Spleen (tissue), 13 donors: ENCODE measurements at places on chromosomes 12 and 14.

DNA sequence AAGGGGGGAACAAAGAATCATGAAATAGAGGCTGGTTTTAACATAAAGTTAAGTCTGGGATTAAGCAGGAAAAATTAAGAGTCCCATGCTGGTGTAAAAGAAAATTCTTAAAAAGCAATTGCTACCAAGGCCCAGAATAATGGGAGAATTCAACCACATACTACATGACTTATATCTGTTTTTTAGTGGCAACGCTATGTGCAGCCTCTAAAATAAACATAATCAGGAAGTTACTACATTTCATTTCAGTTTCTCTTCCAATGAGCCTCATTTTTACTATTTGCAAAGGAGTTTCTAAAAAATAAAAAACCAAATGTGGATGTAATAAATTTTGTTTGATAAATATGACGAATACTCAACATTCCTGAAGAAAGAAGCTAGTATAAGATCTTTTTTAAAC is 58.1 kb downstream of the CPNE8 start:
- DNase-seq: no peak

DNA sequence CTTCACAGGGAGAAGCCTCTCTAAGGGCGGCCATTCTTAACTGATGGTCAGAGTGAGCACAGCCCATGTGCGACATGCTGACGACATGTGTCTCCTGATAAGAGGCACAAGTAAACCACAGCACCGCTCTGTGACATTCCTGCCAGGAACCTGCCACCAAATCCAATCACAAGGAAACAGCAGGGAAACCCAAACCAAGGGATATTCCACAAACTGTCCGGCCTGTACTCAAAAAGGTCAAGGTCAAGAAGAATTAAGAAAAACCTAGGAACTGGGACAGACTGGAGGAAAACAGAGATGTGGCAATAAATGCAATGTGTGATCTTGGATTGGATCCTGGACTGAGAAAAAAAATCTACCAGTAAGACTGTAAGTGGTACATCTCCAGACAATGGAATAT is 91.9 kb downstream of the SYNE3 start:
- DNase-seq: no peak

GRCh38 chr12:94593822-94594442 is 56.4 kb downstream of the TMCC3 start:
- no peak for DNase-seq

- no peak for DNase-seq
Observed at GRCh38 chr12:15823360-15824128, 34.4 kb upstream of the EPS8 start.

- no peak for DNase-seq
Observed at GRCh38 chr12:12660201-12660600, 35.8 kb downstream of the GPR19 start.

- no peak for DNase-seq
Observed at GRCh38 chr12:73053893-73054292, 781.7 kb downstream of the TRHDE start.

DNA sequence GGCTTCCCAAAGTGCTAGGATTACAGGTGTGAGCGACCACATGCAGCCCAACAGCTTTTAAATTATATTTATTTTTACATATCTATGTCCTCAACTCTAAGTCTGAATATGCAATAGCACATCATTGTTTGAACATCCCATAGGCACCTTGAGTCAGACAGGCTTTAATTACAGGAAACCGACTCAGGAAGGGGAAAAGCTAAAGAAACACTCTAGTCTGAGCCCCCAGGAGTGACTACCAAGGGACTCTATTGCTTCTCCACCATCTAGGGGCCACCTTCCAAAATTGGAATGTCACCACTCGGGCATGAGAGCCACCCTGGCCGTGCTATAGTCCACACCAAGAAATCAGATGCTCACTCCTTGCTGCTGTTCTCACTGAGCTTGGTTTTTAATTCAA is 14.0 kb upstream of the MFAP5 start:
- DNase-seq: no peak

DNA sequence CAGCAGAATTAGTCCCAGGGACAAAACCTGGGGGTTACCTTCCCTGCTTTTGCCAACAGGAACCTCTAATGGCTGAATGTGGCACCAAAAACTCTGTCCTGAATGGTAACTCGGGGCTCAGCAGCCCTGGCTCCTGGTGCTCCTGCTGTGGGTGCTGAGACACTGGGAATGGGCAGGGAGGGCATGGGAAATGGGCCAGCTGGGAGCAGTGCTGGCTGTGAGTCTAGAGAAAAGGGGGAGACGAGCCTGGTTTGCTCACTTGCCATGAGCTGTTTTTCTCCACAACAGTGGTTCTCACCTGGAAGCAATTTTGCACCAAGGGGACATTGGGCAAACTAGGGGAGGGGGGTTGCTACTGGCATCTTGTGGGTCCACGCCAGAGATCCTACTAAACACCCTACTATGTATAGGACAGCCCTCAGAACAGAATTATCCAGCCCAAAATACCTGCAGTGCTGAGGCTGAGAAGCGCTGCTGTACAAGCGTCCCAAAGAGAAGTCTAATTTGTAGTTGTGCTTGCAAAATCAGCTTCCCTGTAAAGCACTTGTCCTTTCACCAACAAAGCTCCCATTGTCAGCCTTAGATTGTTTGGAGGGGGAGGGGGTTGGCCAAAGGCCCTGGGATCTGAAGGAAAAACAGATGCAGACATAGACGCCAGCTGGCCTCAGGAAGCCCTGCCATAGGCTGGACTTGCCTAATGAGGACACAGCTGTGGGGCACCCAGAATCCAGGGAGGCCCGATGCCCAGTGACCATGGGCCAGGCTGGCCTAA is 3.6 kb downstream of the LRRC74A start:
- DNase-seq: no peak

- DNase-seq: no peak
Observed at GRCh38 chr14:63941023-63941422, 88.2 kb downstream of the SYNE2 start.

DNA sequence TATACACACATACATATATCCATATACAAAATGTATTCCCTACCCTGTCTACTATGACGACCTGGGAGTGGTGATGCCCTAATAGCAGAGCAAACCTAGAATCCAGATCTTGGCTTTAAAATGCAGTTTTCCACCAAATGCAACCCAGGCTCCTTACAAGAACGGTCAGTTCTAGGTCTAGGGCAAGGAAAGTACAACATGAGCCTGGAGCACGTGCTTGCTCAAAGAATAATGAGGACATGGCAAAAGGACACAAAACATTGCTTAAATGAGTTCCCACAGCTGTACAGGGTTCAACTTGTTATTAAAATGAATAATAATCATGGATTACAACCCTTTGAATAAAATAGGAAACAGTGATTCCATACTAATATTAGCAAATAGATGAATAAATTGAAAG is 94.7 kb downstream of the TMCC3 start:
- DNase-seq: no peak

- no peak for DNase-seq
Observed at GRCh38 chr14:63605041-63605532, 36.6 kb downstream of the WDR89 start.

DNA sequence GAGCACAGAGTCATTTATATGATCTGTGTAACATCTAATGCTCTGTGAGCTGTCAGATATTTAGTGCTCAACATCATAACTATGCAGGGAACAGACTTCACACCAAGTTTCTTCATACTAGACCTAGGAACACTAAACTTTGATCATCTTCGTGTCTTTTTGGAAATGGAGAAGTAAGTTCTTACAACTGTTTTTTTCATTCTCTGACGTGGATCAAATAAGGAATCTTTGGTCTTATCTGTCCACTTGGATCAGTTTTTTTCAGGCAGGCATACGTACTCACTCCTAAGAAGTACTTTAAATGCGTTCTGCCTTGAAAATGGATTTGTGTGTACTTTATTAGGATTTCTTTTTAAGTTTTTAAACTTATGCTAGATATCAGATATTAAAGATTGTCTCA is 191.0 kb downstream of the FBXL14 start:
- no peak for DNase-seq

- DNase-seq: no peak
Observed at GRCh38 chr12:109591041-109591440, 17.4 kb downstream of the MVK start.

DNA sequence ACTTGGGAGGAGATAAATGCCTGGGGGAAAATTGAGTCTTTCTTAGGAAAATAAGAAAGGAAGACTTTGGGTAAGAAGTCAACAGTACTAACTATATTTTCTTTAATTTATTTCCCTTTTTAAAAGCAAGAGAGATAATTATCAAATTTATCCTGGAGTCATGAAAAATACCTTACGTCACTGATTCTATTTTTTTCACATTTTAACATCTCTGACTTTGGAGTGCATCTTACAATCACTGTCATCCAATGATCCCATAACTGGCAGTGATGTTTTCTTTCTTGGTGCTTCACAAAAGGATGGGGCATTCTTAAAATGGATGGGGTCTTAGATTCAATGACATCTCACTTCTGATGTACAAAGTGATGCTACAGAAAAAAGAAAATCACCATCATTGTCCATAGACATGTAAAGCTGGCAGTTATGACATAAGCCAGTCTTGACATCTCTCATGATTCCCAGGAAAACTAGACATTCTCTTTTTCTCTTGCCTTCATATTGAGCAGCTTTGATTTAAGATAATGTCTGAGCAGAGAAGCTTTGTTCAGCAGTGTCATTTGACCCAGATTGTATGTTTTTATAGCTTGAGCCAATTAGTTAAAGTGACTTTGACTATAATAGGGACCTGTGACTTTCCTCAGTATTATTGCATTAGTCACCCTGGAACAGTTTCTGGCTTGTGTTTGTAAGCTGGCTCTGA is 236.2 kb downstream of the EGLN3 start:
- no peak for DNase-seq

GRCh38 chr14:101151226-101151926 is 247.9 kb upstream of the RTL1 start:
- DNase-seq: no peak

DNA sequence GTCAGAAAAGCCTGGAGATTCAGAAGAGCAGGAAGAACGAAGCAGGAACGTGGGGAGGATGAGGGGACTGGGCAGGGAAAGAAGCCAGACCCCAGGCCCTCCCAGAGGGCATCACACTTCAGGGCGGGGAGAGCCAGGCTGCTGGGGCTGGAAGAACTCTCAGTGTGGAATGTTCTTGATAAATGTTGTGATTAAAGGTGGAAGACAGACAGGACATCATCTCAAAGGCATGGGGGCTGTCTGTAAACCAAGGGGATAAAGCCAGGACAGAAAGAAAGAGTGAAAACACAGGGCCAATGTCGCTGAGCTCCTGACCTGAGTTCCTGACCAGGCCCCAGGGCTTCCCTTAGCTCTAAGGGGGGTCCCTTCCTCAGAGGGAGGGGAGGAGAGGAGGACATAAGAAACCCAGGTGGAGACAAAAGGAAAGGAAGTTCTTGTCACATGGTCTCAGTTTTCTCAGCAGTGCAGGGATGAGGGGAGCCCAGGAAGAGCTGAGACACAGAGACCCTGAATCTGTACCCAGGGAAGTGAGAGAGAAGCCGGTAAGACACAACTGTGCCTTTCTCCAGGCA is 56.3 kb downstream of the SETD3 start:
- DNase-seq: no peak

- no peak for DNase-seq
Observed at GRCh38 chr14:95741781-95742180, 27.9 kb upstream of the TCL1A start.

DNA sequence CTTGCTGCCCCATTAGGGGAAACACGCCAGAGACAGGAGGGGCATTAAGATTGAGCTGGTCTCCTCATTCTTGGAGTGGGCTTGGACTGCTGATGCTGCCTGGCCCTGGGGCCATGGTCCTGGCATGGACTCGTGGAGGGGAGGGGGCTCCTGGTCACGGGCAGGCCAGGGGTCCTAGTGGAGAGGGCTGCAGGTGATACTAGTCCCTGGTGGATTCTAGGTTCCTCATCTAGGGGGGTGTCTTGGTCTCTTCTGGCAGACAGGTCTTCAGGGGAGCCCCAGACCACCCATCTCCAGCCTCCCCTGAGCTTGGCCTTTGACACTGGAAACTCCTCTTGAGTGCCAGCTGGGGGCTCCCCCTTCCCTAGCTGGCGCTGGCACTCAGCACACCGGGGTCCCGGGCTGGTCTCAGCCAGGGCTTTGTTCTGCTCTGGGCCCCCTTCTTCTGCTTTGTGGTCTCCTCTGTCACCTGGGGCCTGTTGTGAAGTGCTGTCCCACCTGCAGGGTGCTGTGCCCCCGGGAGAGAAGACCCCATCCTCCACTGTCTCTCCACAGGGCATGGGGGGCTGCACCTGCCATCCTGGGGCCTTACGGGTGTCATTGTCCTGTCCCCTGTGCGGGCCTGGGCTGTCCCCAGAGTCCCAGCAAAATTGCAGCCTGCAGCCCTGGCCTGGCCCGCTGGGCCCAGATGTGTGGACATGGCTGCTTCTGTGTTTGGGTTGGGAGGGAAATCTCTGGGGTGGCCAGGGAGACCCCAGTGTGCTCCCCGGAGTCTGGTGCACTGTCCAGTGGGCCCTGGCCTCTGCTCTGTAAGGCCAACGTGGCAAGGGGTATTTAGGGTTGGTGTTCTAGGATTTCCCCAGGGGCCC is 2.3 kb downstream of the KIF26A start:
- peak; percentile 66 for DNase-seq

GRCh38 chr14:86091811-86092210 is 561.9 kb downstream of the FLRT2 start:
- no peak for DNase-seq

DNA sequence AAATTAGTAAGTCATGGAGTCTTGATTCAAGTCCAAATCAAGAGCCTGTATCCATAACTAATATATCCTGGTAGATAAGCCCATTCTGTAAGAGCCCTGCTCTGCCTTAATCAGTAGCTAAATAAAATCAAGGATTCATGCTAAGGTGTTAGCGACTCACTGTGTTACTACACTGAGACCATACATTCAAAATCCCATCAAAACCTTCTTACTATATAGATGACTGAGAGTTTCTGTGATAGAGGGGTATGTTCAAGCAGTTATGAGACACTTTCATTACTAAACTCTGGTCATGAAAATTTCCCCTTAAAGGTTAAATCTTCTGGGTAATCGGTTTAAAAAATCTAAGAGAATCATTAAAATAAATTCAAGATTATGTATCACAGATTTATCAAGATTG is 78.5 kb downstream of the MDGA2 start:
- no peak for DNase-seq

- no peak for DNase-seq
Observed at GRCh38 chr14:37172936-37173614, 669 bp upstream of the SLC25A21 start.

DNA sequence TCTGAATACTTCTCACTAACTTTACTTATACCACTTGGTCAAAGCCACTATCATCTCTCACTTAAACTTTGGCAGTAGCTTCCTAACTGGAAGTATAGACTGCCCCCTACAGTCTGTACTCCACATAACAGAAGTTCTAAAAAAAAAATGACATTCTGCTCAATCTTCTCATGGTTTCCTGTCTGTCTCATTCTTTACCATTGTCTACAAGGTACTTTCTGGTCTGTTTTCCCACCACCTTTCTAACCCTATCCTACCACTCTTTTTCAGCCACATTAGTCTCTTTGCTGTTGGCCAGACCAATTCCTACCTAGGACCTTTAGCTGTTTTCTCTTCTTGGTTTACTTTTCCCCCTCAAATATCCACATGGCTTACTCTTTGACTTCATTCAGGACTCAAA is 14.7 kb downstream of the CPSF6 start:
- DNase-seq: no peak

GRCh38 chr12:15152456-15152855 is 68.8 kb downstream of the RERG start:
- DNase-seq: no peak

- no peak for DNase-seq
Observed at GRCh38 chr14:34403646-34404045, 58.4 kb downstream of the SPTSSA start.
